ENCODE measurements at places on chromosomes 2 and 18.

GRCh38 chr2:222424729-222425671 lies 657 bp downstream of the SGPP2 start:
- peak; percentile 56 for DNase-seq

GRCh38 chr2:216644842-216645635 lies 11.8 kb downstream of the IGFBP2 start:
- no peak for DNase-seq

DNA sequence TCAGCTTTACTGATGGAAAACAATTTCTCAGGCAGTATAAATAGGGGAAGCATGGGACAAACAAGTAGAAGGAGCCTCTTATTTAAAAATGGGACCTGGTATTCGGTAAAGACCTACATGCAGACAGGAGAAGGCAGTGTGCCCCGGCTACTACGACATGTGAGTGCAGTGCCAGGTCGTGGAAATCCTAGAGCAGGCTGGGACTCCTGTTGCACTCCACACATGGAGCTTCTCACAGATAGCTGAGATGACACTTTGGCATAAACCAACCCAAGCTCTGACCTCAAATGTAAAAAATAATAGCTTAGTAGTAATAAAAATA lies 885 bp upstream of the DSEL start:
- no peak for DNase-seq

DNA sequence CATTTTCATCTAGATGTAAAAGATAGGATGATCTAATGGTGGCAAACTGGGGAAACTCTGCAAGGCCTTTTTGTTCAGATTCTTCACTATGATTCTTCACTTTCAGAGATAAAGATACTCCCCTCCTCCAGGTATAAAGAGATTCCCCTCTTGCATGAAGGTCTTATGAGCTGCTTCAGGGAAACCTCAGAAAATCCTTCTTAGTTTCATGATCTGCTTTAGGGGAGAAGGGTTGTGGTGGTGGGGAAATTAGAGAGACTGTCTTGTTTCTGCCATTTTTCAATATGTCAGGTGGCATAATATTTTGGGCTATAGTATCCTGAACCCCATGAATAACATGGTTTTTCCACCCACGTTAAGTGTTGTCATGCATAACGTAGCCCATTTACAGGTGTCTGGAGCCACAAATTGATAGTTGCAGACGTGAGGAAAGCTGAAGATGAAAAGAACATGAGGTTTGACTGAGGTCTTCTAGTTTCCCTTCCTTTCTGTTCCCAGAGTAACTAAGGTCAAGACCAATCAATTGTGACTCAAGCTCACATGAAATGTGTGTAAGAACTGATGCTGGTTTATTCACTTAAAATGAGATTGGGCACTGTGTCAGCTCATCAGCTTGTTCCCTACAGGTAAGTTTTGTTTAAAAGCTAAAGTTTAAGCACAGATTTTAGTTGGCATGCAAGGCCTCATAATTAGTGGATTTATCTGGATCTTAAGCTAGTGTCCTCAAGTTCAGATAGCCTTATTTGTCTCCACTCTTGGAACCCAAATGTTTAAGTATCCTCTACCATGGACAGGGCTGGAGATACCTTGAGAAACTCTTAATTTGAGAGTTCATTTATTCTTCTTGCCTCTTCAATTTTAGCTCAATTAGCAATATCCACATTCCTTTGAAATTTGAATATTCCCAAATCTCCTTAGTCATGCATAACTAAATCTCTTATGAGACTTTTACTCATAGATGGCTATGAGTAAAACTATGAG lies 304.5 kb upstream of the FANCL start:
- no peak for DNase-seq

GRCh38 chr18:64332835-64333234 lies 183.9 kb upstream of the LINC00305 start:
- DNase-seq = no peak

- no peak for DNase-seq
Observed at GRCh38 chr2:235129850-235130249, 178.0 kb downstream of the SH3BP4 start.

DNA sequence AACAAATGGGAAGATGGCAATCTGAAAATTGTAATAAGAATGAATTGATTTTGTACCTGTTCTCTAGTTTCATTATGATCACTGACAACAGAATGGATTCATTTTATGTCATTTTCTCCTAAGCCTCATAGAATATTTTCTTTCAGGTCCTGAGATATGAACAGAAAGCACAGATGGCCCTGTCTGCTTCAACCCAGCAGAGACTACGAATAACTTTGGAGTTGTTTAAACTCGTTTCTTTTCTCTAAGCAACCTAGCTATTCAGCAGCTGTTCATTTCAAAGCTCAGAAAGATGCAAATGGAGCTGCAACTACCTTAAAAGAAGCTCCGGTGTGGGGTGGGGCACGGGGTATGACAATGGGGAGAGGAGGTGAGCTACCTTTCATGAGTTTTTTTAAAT lies 124.9 kb downstream of the ALK start:
- DNase-seq = no peak

DNA sequence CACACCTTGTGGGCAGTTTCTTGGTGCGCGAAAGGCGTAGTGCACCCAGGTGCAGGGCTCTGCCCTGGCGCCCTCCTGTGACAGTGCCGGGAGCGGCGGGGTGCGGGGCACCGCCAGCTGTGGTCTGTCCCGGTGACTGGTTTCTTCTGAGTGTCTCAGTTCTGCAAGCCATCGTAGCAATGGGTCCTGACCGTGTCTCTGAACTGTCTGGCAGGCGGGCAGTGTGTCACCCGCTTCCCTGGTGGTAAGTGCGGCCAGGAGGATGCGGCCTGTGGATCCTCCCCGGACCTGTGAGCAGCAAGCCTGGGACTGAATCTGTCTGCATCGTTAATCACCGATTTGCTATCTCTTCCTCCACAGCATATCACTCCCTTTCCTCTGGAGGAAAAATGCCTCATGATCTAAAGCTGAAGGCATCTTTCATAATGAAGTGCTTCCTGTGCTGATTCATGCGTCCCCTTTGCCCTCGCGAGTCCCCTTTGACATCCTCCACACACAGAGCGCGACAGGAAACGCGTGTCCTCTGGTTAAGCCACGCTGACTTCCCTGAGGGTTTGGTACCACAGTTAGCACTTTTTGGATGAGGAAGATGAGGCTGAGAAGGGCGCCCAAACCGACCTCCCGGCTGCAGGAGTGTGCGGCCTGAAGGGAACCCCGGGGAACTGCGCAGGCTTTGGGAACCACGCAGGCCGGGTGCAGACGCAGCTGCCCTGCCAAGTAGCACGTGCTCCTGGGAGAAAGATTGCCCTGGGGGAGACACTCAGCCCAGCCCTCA lies 416.0 kb upstream of the HS6ST1 start:
- DNase-seq = no peak

GRCh38 chr18:79448621-79449020 lies 52.9 kb downstream of the NFATC1 start:
- no peak for DNase-seq

- no peak for DNase-seq
Observed at GRCh38 chr18:3892152-3892551, 442.2 kb downstream of the TGIF1 start.

- no peak for DNase-seq
Observed at GRCh38 chr2:23698116-23698693, 228.7 kb downstream of the ATAD2B start.

DNA sequence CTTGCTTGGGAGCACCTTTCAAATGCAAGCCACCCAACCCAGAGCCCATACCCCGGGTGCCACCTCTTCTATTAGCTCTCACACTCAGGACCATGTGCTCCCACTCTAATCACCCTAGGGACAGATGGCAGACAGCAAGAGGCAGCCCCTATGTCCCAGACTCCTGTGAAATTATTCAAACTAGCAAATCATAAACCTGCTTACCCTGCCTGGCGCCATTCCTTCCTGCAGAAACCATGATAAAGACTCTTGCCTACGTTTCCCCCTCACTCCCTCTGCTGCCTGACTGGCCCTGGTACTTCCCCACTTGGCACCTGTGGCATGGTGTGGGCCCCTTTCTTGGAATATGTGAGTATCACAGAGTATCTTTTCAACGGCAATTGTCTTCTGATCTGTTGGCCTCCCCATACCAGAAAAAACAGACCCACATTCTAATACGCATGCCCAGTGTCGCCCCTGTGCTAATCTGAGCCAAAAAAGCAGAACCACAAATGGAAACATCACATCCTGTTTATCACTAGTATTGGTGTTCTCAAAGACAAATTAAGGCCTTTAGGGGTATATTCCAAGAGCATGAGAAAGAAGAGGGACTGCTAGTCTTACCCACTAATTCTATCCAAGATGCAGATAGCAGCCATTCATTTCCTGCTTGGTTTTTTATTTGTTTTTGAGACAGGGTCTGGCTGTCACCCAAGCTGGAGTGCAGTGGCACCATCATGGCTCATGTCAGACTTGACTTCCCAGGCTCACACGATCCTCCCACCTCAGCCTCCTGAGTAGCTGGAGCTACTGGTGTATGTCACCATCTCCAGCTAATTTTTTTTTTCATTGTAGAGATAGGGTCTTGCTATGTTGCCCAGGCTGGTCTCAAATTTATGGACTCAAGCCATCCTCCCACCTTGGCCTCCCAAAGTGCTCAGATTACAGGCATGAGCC lies 44.1 kb upstream of the TTC39C start:
- peak; percentile 74 for DNase-seq

DNA sequence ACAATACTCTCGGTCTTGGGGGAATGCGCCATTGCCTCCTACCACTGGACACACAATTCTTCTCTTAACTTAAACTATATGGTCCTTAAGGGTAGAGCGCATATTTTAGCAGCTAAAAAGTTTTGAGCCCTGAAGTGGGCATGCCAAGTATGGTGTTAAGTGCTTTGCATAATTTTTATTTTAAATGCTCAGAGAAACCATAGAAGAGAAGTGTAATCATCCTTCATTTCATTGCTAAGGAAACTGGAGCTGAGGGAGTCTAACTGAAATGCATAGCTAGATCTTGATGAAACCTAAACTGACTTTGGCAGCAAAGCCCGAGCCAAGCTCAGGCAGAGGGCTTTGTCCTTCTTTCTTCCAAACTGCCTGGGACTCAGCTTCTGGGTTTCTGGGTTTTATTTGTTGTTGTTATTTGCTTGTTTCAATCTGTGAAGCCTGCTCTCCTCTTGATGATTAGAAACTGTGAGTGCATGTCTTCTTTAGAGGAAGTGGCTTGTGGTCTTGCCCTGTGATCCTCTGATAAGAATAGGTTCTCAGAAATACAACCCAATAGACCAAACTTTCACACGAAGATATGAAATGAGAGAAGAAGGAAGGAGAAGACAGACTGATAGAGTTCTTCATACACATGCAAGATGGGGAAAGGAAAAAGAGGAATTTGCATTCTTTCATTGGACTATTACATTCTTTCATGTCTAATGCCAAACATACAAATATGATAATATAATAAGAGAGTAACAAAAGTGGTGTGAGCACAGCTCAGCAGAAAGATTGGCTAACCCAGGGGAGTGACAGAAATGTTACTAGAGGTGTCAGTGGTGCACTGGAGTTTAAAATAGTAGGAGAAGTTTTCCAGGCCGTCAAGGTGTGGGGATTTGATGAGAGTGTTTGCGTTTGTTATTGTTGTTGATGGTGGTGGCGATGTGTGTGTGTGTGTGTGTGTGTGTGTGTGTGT lies 7.5 kb upstream of the RNF144A start:
- no peak for DNase-seq

- DNase-seq = no peak
Observed at GRCh38 chr18:22977847-22978701, 44.9 kb downstream of the RBBP8 start.

- DNase-seq = no peak
Observed at GRCh38 chr18:43893001-43893637, 615.8 kb upstream of the SYT4 start.

GRCh38 chr18:48032876-48033789 lies 102.7 kb upstream of the SMAD2 start:
- no peak for DNase-seq

GRCh38 chr2:216491793-216492596 lies 6.6 kb upstream of the RPL37A start:
- DNase-seq = no peak

- no peak for DNase-seq
Observed at GRCh38 chr2:54073796-54074195, 41.6 kb upstream of the ACYP2 start.

DNA sequence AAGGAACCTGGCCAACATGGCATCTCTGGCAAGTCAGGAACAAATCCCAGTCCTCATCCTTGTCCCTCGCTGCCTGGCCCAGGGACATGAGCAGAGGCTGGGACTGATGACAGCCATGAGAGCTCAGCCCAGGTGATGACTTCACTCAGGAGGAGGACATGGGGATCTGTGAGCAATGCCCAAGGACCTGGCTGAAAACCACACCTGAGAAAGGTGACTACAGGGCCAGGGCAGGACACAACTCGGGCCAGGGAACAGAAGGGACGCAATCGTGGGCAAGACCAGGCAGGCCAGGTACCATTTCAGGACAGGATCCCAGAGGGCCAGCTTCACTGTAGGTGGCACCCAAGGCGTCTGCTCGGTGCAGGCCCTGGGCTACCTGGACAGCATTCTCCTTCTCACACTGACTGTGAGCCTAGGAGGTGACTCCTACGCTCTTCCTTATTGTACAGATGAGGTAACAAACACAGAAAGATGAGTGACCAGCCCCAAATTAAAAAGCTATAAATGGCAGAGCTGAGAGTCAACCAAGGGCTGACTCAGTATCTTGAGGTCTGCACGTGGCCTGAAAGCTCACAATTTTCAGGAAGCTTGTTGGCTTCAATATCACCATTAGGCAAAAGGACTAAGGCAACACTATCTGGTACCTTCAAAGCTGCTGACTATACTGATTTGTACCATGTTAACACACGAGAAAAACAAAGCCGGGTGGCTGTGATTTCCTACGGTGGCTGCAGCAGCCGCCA lies 141.1 kb downstream of the EIPR1 start:
- peak; percentile 48 for DNase-seq

GRCh38 chr2:105426626-105427292 lies 27.9 kb upstream of the FHL2 start:
- no peak for DNase-seq

- no peak for DNase-seq
Observed at GRCh38 chr18:75029481-75029880, 179.5 kb downstream of the PTGR3 start.

GRCh38 chr2:73285159-73285739 lies 971 bp upstream of the FBXO41 start:
- no peak for DNase-seq

- DNase-seq = no peak
Observed at GRCh38 chr2:201072201-201072530, 365 bp downstream of the NDUFB3 start.

DNA sequence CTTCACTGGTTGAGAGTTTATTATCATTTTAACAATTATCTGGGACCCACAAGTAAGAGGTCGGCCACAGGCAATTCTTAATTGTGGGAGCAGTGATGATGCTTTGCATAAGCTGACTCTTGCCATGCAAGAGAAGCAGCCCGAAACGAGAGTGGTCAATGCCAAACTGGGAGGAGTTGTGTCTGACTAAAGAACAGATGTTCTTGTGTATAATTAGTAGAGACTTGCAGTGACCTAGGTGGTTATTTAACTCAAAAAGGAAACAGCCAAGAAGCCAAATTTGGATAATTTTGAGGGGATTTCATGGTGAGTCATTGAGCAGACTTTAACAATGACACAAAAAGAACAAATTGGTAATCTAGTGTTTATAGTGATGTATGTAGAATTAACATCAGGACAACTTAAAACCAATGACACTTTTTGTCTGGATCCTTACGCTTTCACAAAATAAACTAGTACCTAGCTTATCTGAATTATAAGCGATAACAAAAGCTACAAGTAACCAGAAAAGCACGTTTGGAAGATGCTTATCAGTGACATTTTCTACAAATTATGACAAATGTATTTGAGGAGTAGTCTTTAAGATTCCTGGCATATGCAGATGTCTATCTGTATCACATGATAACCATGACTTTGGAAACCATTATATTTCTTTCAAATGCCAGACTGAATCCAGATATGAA lies 184.7 kb upstream of the DLGAP1 start:
- no peak for DNase-seq

GRCh38 chr2:184357033-184357432 lies 241.3 kb upstream of the ZNF804A start:
- no peak for DNase-seq
